ENCODE measurements at places on chromosomes 5 and 9.
A peak's percentile ranks its signal among the peaks of the same experiment; 100 is the strongest.

- no peak for DNase-seq
Measured at GRCh38 chr5:126641387-126641786, 40.6 kb downstream of the PHAX start.

DNA sequence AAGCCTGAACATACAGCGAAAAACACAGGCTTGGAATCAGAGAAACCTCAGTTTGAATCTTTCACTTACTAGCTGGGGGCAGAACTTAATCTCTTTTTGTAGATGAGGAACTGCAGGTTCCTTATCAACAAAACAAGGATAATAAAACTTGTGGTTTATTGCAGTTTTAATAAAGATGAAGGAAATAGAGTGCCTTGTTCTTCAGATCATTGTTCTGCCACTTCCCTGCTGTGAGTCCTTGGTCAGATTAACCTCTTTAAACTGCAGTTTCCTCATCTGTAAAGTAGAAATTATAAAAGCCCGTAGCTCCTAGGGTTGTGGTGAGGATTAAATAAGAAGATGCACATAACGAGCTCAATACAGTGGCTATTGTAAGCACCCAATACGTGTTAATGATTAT lies 57.4 kb downstream of the FEM1C start:
- no peak for DNase-seq

GRCh38 chr9:32703635-32704034 lies 68.2 kb upstream of the TAF1L start:
- no peak for DNase-seq

DNA sequence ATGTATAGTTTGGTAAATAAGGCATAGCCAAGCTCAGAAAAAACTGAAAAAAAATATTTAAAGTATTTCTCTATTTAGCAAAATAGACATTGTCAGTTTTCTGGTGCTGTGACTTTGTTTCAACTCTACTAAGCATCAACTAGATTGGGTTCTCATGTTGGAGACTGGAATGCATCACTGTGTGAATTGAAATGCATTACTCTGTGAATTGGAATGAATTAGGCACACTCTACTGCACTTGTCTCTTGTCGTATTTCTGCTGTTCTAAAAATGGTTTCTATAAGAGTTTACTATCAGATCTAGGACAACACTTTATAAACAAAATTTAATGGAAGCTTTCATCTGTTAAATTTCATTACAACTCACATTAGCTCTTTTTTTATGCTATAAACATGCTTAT lies 1772.2 kb downstream of the MAT2B start:
- DNase-seq = no peak

- DNase-seq = no peak
Measured at GRCh38 chr5:132807163-132807838, 5.8 kb upstream of the SOWAHA start.

DNA sequence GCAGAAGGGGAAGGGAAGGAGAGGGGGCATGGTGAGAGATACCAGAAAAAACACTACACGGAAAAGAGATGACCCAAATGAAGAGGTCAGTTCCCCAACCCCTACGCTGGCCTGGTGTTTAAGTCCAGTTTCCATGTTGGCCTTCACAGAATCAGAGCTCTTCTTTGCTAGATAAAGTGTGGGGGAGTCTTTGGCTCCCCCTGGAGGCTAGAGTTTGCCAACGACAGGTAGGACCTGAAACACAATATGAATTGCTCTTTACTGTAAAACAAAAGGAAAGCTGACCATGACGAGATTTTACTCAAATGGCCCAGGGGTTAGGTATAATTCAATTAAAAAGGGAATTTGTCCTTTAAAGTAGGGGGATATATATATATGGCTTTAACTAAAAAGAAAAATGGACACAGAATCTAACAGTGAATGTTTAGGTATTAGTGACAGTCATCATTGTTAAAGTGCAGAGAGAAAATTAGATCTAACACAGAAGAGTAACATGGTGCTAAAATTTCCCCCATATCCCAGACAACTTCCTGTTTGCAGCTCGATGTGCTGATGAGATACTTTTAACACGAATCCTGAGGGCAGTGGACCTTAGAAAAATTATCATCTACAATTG lies 92.0 kb downstream of the SV2C start:
- peak; percentile 16 for DNase-seq

DNA sequence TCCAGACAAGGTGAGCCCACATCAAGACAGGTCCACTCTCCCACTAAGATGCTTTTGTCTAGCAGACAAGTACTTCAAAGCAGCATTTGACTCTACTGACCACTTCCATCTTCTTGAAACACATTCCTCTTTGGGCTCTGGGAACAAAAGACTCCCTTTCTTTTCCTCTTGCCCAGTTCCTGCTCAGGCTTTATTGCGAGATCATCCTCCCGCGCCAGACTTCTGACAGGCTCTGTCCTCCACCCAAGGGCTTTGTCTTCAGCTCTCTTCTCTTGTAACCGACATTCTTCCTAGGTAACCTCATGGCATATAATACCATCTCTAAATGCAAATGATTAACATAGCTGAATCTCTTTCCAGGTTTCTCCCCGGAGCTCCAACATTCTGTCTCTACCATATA lies 85.8 kb downstream of the NUDT12 start:
- no peak for DNase-seq

DNA sequence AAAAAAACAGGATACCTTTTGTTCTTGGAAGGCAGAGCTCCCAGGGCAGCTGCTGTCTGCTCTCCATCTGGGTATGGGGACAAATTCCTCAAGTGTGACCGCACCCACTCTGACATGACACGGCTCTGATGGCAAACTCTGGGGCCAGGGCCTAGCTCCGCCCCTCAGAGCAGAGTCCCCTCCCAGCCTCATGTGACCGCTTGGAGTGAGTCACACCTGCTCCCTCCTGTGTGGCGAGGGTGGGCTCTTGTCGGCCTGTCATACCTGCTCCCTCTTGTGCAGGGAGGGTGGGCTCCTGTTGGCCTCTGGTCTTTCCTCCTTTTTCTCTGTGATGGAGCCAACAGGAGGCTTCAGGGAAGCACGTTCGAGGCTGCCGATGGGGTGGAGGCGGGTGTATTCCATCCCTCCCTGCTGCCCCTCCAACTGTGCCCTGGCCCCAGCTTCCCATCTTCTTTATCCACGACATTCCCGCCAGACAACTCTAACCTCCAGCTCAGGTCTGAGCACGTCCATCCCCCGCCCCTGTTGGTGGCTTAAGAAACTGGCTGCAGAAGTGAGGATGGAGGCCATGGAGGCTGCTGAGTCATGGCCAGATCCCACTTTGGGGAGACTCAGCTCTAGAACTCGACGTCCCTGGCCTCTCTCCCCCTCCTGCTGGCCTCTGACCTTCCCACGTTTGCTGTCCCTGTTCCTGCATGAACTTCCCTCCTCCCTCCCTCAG lies 65.3 kb downstream of the OLFM1 start:
- DNase-seq = no peak
